Purkinje cell (primary cell): ENCODE measurements at places on chromosomes 2 and 18. TPM values are rescaled to one million over a fixed set of nuclear protein-coding genes. Genes with fewer than 3 reads are reported as not detected.

Gene COL3A1
- 0.73 TPM in 1 of 2 replicates, not detected in the other for polyA plus RNA-seq

Gene RUFY4
- polyA plus RNA-seq, result not detected in 2 replicates

Gene MC4R
- polyA plus RNA-seq, result not detected in 2 replicates

Gene COBLL1
- 7.1 and 10.9 TPM in 2 replicates for polyA plus RNA-seq

Gene CFAP210
- polyA plus RNA-seq, result 5.2 and 5.5 TPM in 2 replicates

Gene SPC25
- 3.7 and 7.0 TPM in 2 replicates for polyA plus RNA-seq

Gene ALKAL2
- polyA plus RNA-seq, result not detected in 2 replicates

Gene NPPC
- polyA plus RNA-seq, result 86.3 and 128 TPM in 2 replicates

Gene RAPGEF4
- 28.4 and 37.7 TPM in 2 replicates for polyA plus RNA-seq

Gene UNC80
- 12.9 and 14.8 TPM in 2 replicates for polyA plus RNA-seq
